Head of caudate nucleus (tissue), 42 donors: ENCODE measurements at places on chromosomes 5 and 9.

DNA sequence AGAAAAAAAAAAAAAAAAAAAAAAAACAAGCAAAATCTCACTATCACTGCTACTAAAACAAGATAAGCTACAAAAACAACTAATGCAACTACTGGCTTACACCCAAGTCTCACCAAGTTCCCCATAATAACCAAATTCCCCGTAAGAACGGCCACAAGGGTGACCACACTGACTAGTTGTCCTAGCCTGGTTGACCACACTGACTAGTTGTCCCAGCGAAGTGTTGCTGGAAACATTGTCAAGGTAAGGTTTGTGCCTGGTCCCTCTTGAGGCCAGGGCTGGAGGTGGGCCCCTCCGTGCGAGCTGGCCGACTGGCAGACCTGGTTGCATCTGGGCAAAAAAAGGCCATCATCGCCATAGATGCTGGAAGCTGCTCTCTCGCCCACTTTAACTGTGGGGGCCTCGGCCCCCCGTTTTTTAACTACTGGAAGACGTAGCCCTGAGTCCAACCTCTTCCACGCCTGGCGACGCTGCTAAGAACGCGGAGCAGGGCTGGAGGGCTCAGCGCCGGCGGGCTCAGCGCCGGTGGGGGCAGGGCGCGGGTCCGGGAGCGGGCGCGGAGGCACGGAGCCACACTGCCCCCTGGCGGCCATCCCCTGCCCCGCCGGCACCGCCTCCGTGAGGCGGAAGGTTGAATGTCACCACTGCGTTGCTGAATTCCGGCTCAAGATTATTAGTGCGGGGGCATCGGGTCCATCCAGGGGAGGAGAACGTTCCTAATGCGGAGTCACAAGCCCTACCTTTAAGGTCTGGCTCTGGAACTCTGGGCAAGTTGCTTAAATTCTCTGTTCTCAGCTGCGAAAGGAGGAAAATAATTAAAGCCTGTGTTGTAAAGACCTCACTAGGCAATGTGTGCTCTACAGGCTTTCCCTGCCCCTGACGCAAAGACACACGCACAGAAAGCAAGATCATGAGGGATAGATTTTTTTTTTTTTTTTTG, 84.0 kb downstream of the HSD17B3 start:
- peak; percentile 58 for DNase-seq

GRCh38 chr5:81633891-81634290, 117.0 kb downstream of the SSBP2 start:
- no peak for DNase-seq

- DNase-seq: no peak
Observed at GRCh38 chr9:126510564-126510963, 103.2 kb upstream of the LMX1B start.

DNA sequence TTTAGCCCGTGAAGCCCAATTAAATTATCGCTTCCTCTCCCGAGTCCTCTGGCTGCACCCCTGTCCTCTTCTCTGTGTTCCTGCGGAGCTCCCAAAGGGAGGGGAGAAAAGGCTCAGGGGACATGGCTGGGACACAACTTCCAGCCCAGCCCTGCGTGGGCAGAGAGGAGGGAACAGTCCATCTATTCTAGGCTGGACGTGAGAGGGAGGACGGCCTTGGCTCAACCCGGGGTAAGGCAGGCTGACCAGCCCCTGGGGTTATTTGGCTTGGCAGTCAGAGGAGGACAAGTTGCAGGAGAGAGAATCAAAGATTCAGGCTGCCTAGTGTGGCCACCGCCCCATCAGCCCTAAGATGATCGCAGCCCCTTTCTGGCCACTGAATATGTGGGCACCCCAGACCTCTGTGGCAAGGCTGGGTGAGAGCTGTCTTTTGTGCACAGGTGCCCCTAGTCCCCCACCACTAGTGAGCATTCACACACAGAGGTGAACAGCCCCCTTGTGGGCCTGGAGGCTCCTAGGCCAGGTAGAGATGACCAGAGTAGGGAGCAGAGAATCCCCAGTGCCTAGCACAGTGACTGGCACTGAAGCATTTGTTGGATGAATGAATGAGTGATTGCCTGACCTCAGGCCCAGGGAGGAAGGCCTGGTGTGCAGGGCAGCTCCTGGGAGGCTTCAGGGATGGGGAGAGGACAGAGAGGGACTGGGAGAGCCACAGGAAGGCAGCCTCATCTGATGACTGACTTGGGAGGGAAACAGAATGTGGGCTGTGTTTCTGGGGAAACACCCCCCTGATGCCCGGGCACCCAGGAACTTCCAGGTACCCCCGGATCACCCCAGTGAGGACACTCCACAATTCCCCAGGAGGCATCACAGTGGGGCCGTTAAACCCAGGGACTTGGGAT, 133.9 kb downstream of the C9orf50 start:
- no peak for DNase-seq

GRCh38 chr9:114588210-114588609, 641 bp downstream of the ATP6V1G1 start:
- no peak for DNase-seq

- no peak for DNase-seq
Observed at GRCh38 chr9:114359801-114360200, 28.0 kb downstream of the AKNA start.

- DNase-seq: no peak
Observed at GRCh38 chr9:14797435-14797834, 74.9 kb upstream of the CER1 start.

- DNase-seq: no peak
Observed at GRCh38 chr9:127539259-127539981, 72.7 kb upstream of the STXBP1 start.
